Dorsolateral prefrontal cortex (tissue), 122 donors: ENCODE measurements at places on chromosomes 6 and 20.

DNA sequence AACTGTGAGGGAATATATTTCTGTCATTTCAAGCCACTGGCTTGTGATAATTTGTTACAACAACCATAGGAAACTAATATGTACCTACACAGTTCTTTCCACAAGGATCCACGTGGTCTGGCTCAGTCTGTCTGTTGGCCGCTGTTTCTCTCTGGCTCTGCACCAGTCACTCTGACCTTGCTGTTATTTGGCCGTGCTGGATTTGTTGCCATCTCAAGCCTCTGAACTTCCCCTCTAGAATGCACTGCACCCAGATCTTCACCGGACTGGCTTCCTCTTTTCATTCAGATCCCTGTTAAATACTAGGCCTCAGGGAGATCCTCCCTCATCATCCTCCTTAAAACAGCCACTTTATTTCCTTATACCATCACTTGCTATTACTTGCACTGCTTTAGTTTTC lies 446.8 kb downstream of the TFAP2B start:
- DNase-seq, result no peak

DNA sequence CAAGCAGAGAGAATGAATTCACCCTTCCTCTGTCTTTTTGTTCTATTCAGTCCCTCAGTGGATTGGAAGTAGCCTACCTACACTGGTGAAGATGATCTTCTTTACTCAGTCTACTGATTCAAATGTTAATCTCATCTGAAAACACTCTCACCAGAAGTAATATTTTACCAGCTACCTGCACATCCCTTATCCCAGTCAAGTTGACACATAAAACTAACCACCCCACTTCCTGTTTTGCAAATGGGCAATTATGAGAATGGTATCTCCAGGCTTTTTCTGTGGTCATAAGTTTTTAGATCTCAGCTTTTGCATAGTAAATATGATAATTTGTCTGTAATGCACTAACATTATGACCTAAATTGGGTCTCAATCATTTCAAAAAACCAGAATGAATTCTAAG lies 228.8 kb upstream of the ECI2 start:
- DNase-seq, result no peak

GRCh38 chr6:115203381-115203780 lies 857.3 kb downstream of the FRK start:
- no peak for DNase-seq

DNA sequence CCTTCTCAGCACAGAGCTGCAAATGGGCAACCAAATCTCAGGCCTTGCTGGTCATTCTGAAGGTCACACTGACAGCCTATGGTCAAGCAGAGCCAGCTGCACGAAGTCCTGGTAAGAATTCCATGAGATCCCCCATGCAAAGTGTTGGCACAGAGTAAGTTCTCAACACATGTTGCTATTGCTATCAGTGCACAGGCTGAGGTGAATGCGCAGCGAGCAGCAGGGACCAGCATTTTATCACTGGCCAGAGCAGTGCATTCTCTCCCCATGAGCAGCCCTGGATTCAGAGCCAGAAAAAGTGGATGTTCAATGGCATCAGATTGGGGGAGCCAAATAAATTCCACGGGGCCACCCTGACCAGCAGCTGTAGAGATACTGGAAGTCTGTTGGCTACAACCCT lies 44.1 kb upstream of the TOP1 start:
- no peak for DNase-seq

DNA sequence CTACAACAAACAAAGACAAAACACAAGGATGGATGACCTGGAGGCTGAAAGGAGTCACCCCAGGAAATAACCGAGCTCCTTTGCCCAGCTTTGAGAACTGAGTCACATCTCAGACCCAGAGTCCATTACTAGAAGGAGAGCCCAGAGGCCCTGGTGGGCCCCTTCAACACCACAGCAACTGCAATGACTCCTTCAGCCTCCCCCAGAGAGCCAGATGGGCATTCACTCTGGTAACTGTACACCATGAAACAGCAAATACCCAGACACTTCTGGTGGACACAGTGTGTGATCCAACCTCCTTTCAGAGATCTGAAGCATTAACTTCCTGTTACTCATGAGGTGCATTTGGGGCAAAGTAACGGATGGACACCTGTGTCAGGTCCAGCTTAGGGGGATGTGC lies 22.6 kb downstream of the RAET1L start:
- no peak for DNase-seq
